ENCODE measurements at places on chromosomes 4 and X.

- DNase-seq = no peak
Measured at GRCh38 chr4:185880571-185880970, 68.6 kb upstream of the SORBS2 start.

- peak; percentile 21 for DNase-seq
Measured at GRCh38 chr4:187929024-187929423, 66.5 kb upstream of the ZFP42 start.

GRCh38 chr4:124890522-124890921 is 178.0 kb upstream of the ANKRD50 start:
- DNase-seq = no peak

- DNase-seq = peak; percentile 23
Measured at GRCh38 chr4:163558539-163559044, 64.1 kb downstream of the TMA16 start.

GRCh38 chr4:82989575-82990429 is 20.8 kb downstream of the LIN54 start:
- no peak for DNase-seq

GRCh38 chrX:73447311-73447794 is 500 bp downstream of the CDX4 start:
- no peak for DNase-seq

DNA sequence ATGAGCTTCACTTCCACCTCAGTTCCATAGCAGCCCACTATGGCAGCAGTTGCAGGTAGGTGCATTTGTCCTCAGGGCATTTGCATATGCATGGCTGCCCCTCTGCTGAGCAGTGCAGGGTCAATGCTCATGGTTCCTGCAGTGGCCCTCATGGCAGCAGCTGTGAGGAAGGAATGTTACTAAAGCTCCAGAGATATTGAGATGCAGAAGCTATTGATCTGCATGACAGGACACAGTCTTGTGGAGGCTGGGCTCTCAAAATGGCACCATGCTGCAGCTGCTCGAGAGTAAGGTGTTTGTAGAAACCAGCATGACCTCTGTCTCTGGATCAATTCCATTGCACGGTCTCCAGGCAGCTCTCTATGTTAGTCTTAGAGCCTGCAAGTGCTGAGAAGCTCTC is 179.2 kb upstream of the PCDH18 start:
- DNase-seq = no peak

- peak; percentile 39 for DNase-seq
Measured at GRCh38 chr4:25367004-25367621, 9.9 kb upstream of the ANAPC4 start.

DNA sequence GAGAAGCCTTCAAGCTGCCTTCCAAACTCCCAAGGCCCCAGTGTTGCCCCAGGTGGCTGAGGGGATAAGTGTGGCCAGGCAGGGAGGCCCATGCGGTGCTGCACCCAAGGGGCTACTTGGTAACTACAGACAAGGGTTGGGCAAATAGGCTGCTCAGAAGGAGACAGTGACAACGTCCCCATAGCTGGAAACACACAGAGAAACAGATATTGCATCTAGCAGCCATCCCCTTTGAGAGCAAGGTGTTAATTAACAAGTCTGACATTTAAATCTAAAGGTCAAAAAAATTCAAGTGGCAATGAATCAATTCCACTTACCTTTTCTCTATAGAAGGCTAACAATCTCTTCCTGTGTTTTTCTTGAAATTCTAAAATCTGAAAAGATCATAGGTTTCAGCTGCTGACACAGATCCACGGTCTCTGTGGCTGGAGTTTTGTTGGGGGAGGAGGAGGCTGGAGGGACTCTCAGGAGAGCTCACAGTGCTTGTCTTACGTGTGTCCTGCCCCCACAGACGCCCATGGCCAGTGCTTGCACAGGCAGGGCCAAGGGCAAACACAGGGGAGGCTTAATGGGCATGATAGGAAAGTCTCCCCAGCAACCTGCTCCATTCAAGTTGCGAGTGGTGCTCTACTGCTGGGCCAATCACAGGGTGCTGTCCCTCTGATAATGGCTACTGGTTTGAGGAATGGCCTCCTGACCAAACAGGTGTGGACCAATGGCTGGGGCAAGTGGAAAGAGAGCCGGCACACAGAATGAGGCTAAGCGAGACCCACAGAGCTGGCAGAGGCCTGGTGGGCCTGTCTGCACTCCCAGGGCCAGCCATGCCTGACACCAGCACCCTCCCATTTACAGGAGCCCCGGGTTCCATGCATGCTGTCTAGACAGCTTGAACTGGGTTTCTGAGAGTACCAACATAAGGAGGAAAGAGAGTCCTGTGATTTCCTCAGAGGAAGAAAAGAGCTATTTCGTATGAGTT is 22.6 kb downstream of the RNF212 start:
- DNase-seq = no peak

- DNase-seq = no peak
Measured at GRCh38 chr4:75302648-75303047, 211.6 kb downstream of the RCHY1 start.

DNA sequence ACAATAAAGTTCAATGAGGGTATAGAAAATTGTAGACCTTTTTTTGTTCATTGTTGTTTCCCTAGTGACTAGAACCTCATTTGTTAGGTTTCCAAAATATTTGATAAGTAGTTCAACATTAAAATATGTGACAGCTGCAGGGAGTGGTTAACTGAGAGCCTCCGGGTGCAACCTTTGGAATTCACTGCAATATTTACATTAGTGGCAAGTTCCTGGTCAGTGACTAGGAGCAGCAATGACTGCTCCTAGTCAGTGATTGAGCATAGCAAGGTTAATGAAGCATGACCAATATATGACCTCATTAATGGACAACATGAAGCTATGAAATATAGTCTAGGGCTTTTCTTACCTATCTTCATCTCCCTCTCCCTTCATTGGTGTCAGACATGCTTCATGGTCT is 65.8 kb upstream of the FAM47A start:
- no peak for DNase-seq

- DNase-seq = peak; percentile 48
Measured at GRCh38 chr4:25069014-25069413, 38.3 kb upstream of the LGI2 start.

GRCh38 chr4:88442689-88443191 is 14.2 kb upstream of the HERC5 start:
- peak; percentile 8 for DNase-seq

DNA sequence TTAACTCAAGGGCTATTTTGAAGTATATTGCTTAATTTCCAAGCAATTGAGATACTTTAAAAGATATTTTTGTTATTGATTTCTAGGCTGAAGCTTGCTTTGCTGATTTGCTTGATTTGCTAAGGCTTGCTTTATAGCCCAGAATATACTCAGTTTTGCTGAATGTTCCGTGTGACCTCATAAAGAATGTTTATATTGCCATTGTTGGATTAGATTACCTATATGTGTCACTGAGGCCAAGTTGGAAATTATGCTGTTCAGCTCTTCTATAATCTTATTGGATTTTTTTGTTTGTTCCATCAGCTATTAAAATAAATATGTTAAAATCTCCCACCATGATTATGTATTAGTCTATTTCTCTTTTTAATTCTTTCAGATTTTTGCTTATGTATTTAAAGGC is 13.0 kb downstream of the TBC1D19 start:
- no peak for DNase-seq

DNA sequence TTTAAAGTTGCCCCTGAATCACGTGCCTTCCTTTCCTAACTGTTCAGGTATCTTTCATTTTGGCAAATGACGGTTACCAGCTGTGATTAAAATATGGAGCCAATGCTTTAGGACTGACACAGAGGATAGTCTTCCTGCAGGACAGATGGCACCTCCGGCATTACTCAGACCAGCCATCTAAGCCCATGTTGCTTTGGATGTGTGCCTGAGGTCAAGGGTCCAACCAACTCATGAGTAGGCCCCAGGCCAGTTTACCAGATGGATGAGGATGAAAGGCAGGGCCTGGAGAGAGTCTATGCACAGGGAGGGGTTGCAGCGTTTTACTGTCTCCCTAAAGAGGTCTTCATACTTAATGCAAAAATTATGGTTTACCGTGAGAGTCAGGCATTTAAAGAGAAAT is 174.0 kb upstream of the GATB start:
- DNase-seq = no peak

DNA sequence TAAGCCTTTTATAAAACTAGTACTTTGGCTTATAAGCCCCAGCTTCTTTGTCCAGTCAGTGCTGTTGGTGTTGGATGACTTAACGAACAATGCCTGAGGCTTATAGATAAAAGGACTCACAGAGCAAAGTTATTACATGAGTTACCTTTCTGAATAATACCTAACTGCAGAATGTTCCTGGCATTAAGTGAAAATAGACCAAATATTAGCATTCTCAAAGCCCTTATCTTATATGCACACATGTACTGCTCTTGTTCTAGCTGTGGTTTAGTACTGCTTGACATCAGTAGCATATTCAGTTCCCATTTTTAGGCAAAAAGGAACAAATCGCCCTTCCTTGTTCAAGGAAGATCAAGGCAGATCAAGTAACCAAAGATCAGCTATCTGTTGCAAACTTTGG is 131.6 kb downstream of the ZNF330 start:
- no peak for DNase-seq

DNA sequence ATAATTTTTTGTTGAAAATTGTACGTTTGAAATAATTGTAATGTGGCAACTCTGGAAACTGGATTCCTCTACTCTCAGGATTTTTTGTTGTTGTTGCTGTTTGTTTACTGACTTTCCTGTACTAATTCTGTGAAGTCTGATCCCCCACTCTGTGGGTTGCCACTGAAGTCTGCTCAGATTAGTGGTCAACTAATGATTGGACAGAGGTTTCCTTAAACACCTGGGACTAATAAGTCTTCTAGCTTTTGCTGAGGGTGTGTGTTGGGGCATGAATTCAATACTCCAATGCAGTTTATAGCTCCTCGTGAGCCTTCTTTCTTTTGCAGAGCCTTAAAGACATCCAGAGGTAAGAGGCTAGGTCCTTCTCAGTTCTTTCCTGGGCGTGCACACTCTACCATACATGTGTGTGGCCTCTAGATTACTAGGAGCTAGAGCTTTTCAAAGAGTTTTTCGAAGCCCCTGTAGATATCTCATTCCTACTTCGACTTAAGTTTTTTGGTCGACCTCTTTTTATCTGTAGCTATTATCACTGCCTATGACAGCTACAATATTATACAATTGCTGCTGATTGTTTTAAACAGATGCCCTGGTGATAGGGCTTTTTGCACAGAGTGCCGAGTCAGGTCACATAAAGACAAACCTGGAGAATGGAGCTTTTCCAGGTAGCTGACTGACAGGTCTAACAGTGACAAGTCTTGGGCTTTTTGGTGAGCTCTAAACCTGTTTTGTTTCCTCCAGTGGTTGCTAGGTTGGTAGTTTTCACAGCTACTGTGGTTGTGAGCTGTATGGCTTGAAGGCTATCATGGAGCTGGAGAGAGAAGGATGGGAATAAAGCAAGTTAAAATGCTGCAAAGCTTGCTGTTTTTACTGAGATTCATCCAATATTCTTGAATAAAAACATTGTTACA is 34.0 kb downstream of the BMP2K start:
- no peak for DNase-seq

GRCh38 chr4:3355266-3355748 is 62.5 kb downstream of the RGS12 start:
- no peak for DNase-seq

DNA sequence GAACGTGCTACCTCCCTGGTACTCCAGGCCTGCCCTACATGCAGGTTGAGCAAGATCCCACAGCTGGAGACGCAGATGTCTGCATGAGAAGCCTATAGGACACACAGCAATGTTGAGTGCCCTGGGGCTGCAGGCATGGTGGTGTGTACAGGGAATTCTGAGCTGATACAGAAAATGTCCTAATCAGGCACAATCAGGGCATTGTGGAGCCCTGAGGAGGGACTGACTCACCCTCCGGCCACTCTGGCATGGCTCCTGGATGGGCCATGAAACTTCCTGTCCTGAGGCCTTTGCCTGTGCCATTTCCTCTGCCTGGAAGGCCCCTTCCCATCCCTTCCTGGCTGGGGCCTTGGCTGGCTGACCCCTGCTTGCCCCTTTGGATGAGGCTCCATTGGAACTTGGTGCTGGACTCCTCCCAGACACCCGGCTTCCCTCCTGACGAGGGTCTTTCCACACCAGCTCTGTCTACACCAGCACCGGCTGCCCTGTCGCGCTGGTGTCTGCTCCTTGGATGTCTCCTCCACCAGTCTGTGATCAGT is 16.7 kb upstream of the AFAP1 start:
- no peak for DNase-seq

GRCh38 chr4:78484574-78484973 is 67.0 kb upstream of the ANXA3 start:
- no peak for DNase-seq

DNA sequence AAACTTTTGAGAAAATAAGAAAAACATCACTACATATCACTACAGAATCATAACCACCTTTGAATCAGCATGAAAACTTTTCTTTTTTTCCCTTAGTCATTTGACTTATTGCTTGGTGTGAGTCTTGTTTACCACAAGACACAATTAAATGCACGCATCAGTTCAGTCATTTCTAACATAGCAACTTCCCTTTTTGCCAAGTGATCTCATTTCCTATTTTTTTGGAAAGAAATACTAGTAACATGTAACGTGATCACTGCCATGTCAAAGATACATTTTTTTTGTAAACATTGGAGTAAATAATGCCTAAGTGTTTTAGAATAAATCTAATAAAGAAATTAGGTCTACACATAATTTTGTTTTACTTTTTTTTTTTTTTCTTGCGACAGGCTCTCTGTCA is 5.1 kb upstream of the CXCL8 start:
- DNase-seq = no peak

DNA sequence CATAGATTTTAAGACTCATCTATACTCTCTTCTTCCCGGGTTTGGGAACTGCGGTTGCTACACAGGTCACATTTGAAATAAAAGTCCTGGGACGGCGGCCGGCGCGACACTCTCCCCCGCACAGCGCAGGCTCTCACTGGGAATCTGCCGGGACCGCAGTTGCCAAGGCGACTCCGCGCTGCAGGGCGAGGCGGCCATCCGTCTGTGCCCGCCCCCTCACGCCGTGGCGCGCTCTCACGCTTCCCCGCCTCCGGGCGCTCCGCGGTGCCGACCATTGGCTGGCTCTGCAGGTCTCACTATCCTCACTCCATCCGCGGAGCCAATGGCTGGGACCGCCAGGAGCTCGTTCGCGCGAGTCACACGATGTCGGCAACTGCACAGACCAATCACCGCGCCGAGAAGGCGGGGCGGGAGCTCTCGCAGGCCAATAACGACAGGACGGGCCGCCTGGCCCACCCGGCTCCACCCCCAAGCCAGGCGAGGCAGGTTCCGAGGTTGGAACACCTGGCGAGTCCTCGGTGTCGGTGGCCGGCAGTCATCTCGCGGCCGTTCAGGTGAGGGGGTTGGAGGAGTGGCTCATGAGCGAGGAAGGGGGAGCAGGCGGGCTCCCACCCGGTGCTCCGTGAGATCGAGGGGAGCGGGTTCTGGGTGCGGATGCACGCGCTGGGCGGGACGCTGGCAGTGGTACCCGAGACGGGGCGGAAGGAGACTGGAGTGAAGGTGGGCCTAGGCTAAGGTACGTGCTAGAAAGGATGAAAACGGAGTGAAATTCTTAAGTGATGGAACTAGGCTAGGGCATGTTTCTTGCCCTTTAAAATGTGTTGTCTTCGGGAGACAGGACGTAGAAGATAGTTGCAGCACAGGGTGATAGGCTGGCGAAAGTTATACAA is at the start of gene MSMO1:
Gene MSMO1 (plus strand): TSS at position 459 of the 890 bp plus-strand sequence. CDS start 5,702 bp downstream, outside the sequence.
- DNase-seq = peak; percentile 98

GRCh38 chr4:151238477-151238876 is 38.5 kb upstream of the PRSS48 start:
- DNase-seq = no peak

- no peak for DNase-seq
Measured at GRCh38 chr4:28073860-28074555, 1213.4 kb downstream of the STIM2 start.

Measured in NCI-H69 (cell line).